ENCODE measurements at places on chromosomes 1 and 21. TPM values are rescaled to one million over a fixed set of nuclear protein-coding genes. Genes with fewer than 3 reads are reported as not detected.

TNFRSF1B gene
- total RNA-seq, result 187 TPM

- no peak for DNase-seq
Observed at GRCh38 chr1:207870306-207871031, 40.5 kb downstream of the CD34 start.

DNA sequence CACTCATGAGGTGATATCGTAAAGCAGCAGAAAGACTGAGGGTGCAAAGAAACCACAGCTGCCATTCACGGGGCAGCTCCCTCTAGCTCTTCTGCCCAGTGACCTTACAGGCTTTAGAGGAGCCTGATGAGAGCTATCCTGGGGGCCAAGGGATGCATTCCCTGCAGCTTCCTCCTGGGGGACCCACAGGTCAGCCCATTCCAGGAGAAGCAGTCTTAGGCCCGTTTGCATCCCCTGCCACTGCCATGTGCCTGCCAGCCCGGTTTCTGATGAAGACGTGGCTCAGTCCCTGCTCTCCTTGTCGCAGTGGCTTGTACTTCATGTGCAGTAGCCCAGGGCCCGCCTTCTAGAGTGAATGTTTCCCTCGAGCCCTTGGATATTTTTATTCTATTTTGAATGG lies 22.8 kb downstream of the ATP5PO start:
- DNase-seq, result no peak

STX12 gene
- 21.1 TPM for total RNA-seq

DNA sequence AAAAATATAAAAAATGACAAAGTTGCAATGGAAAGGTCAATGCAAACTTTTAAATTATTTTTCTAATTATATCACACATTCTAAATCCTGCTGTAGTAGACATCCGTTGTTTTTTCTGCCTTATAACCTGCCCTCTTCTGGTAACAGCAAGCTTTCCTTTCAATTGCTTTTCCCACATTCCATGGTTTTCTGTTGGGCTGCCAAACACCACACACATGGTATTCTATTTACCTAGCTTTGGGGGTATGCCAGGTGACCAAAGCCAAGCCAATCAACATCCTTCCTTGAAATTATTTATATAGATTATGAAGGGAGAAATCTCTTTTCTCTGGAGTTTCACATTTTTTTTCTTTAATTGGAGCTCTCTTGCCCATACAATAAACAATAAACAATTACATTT lies 3.4 kb upstream of the LAMC1 start:
- no peak for DNase-seq

THEMIS2 gene
- 19.6 TPM for total RNA-seq

BARHL2 gene
- total RNA-seq, result not detected

GRCh38 chr1:223261914-223262313 lies 102.1 kb downstream of the SUSD4 start:
- no peak for DNase-seq

GRCh38 chr1:205663286-205663936 lies 16.9 kb downstream of the SLC45A3 start:
- no peak for DNase-seq

- DNase-seq, result no peak
Observed at GRCh38 chr1:229248821-229249817, 21.8 kb upstream of the RAB4A start.

GRCh38 chr1:44297695-44298400 lies 57.2 kb downstream of the ERI3 start:
- no peak for DNase-seq

CRNN gene
- not detected for total RNA-seq

DNA sequence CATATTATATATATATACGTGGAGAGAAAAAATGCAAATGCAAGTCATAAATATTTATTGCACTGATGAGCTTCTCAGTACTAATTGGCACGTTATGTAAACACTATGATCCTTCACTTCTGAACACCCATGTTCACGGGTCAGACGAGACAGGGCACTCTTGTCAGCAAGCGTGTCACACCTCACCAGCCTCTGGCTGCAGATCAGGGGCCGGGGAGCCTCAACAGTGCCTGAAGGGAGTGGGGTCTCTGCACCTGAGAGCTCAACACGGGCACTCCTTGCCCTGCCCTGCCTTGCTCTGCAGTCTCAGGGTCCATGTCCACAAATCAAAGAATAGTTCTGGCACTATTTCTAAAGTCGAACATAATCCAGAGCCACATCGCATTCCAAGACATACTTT lies 409 bp upstream of the HIVEP3 start:
- no peak for DNase-seq

GRCh38 chr1:25616095-25616986 lies at the start of gene MAN1C1:
MAN1C1 (plus strand) TSS chr1:25616791; CDS start chr1:25617798, 1,007 bp downstream.
- DNase-seq, result peak; percentile 89

PHGDH gene
- total RNA-seq, result 292 TPM

GRCh38 chr1:17741052-17741451 lies 14.1 kb upstream of the ACTL8 start:
- no peak for DNase-seq

DNA sequence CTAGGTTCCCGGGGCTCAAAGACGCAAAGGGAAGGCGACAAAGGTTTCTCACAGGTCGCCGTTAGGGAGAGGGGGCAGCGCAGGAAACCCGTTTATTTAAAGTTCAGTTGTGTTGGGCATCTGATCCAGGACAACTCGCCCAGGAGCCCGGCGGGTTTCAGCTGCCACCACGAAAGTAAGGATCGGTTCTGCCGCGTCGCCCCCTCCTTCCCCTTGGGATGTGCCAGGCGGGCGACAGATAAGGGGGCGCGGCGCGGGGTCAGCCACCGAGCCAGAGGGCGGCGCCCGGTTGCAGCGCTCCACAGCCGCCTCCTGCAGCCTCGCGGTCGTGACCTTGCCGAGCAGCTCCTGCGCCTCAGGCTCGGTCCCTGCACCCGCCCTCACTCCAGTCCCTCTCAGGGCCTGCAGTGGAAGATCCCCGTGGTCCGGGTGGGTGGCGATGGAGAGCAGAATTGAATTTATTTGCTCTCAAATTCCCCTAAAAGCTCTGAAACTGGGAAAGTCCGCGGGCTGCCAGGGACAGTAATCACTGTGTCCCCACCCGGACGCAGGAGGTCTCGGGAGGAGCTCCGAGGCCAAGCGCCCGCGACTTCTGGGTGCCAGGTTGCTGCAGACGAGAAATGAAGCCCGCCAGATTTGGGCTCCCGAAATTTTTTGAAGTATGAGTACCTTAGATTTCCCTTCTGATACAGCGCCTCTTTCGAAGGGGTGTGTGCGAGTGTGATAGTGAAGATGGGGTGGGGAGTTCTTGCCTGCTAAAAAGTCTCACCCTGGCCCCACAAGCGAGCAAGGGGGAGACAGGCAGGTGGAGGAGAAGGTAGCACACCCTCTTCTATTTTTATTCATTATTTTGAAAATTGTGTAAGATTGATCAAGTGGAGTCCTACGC lies 28.4 kb upstream of the NFIA start:
- peak; percentile 19 for DNase-seq

- DNase-seq, result no peak
Observed at GRCh38 chr1:3881193-3881480, 18.9 kb downstream of the C1orf174 start.

GRCh38 chr1:210049616-210050015 lies 111.6 kb downstream of the SYT14 start:
- DNase-seq, result no peak

RAB25 gene
- 0.64 TPM for total RNA-seq

DNA sequence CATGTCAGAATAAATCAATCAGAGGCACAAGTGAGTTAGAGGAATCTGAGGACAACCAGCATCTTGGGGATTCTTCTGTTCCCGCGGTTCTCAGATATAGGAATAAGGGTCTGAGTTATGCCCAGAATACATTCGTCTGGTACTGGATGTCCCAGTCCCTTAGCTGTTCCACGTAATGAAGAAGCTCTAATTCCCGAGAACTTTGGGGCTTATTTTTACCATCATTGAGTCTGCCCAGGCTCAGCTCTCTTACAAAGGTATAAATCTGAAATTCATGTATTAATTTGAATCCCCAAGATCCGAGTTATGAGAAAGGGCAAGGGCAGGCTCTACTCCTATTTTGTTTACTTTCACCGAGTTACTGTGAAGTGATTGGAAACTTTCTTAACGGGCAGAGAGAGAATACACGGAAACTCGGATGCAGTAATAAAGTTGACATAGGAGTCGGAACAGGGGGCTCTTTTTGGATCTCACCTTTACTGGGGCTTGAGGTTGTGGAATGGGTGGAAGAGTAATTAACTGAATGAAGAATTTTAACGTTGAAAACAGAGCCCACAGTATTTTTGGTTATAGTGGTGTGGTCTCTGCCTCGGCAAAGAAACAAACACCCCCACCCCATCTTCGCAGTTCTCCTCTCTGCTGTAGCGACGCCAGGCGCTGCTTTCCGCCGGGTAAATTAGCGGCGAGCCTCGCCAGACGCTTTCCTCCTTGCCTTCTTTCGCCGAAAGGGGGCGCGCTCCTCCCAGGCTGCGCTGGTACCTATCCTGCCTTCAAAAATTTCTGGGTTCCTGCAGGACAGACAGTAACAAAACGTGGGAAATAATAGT lies 7.1 kb downstream of the PRRX1 start:
- peak; percentile 38 for DNase-seq

GRCh38 chr1:203627851-203628200 lies 1.2 kb downstream of the ATP2B4 start:
- DNase-seq, result peak; percentile 28

BRDT gene
- total RNA-seq, result not detected

- no peak for DNase-seq
Observed at GRCh38 chr1:76727520-76727919, 139.8 kb upstream of the ST6GALNAC5 start.

- DNase-seq, result no peak
Observed at GRCh38 chr1:216926720-216927510, 203.7 kb upstream of the ESRRG start.

NTNG1 gene
- total RNA-seq, result 1.9 TPM

Data from activated naive CD8-positive, alpha-beta T cell treated with anti-CD3 and anti-CD28 coated beads for 36 hours (primary cell).